ENCODE measurements at places on chromosomes 5 and 9.

DNA sequence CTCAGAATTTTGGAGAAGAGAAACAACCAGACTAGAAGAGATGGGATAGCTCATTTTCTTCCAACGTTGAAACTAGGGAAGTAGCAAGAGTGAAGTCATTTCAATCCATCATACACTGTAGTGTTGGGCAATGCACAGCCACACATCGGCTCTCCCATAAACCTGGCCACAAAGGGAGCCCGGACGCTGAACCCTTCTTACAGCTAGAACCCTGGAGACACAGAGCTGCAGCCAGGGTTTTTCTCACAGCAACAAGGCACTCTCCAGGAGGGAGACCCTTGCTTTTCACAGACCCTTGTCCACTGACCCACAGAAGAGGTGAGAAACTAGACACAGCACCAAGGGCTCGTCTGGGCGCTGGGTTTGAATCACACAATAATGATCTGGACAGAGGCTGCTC is 101.4 kb upstream of the FSTL4 start:
- DNase-seq = no peak

- DNase-seq = no peak
Measured at GRCh38 chr5:148387325-148387724, 3.6 kb downstream of the FBXO38 start.

DNA sequence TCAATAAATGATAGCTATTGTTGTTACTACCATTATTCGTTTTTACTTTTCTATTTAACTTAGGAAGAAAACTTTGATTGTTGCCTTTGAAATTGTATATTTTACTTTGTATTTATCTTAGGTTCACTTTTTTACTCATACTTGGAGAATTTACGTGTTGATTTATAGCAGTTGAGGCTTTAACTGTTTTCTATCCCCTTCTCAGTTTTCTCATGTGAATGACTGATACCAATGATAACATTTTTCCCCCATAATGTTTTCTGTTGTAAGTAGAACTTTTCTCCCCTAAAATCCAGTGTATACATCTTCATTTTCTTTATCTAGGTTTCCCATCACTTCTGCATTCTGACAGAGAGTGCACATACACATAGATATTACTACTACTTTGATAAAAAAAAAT is 54.4 kb downstream of the FSD1L start:
- DNase-seq = no peak

- no peak for DNase-seq
Measured at GRCh38 chr9:13244181-13244580, 35.3 kb downstream of the MPDZ start.

GRCh38 chr9:117407436-117408022 is 7.3 kb downstream of the ASTN2 start:
- DNase-seq = peak; percentile 16

DNA sequence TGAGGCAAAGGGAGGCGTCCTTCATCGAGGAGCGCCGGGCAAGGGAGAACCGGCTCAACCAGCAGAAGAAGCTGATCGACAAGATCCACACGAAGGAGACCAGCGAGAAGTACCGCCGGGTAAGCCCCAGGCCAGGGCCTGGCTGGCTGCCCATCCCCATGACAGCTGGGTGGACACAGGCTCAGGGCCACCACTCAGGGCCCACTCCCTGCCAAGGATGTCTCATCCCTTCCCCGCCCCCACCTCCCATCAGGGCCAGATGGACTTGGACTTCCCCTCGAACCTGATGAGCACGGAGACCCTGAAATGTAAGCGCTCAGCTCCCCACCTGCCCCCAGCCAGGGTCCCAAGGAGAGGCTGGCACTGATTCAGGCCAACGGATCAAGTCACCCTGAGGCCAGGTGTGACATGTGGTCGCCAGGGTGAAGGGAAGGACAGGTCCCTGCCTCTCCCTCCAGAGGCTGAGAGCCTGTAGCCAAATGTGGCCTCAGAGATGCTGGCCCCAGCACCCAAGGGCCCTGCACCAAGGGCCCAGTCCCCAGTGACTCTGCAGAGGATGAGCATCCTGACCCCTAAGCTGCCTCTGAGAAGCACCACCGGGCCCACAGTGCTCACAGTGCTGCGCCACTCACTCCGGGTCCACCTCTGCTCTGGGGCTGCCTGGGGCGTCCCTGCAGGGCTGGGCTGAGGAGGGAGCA is 3.1 kb upstream of the RABL6 start:
- DNase-seq = no peak

- DNase-seq = no peak
Measured at GRCh38 chr5:149414405-149415065, 35.4 kb upstream of the IL17B start.

DNA sequence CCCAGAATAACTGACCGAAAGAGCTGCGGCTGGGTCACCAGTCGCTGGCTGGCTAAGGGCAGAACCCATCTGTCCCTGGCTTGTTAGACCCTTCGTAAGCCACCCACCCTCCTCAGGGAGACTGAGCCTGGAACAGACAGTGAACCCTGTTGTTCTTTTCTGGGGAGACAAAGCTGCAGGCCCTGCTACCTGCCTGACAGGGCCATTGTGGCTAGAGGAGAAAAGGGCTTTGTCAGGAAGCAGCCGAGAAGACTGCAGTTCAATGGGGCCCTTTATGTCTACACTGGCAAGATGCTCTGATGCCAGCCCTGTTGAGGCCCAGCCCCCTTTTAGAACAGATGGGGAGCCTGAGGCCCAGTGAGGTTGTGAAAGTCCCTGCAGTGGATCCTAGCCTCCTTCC is 3.7 kb upstream of the NIPAL4 start:
- DNase-seq = no peak

DNA sequence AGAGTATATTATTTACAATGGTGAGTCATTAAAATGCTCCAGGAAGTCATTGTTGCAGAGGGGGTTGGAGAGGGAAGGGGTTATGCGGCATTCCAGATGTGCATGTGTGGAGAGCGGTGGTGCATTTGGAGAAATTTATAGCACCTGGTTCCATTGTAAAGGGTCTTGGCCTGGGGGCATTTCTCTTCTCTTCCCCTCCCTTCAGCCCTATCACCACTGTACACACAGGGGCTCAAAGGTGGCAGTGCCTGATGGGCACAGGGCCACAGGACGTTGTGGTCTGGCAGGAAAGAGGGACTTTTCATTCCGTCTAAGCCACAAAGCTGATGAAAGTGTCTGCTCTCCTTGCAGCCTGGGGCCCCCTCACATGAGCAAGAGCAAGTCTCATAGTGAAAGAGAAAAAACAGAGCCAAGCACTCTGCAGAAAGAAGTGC is 442.4 kb upstream of the ZNF462 start:
- DNase-seq = no peak

GRCh38 chr9:124214596-124215367 is 43.0 kb upstream of the NEK6 start:
- no peak for DNase-seq

Measured in anterior cingulate cortex (tissue), 58 donors.